ENCODE measurements at places on chromosomes 5 and 9. TPM values are rescaled to one million over a fixed set of nuclear protein-coding genes. Genes with fewer than 3 reads are reported as not detected.
A peak's percentile ranks its signal among the peaks of the same experiment; 100 is the strongest.

DNA sequence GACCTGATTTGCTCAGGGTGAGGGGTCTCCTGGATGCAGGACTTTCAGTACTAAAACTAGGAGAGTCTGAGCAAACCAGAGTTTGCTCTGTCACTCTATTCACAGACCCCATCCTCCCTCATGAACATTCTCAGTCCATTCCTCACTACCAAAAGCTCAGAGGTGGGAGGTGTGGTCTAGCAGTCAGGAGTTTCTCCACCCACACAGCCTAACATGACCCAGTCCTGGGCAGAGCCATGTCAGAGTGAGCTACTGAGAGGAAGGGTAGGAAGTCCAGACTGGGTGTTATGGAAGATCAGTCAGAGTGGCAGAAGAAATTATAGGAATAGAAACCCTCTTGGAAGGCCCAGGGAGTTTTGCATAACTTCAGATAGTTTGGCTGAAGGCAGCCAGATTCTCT, 113.3 kb upstream of the GRAMD2B start:
- no peak for DNase-seq

GRCh38 chr5:153516504-153517240, 26.2 kb downstream of the GRIA1 start:
- no peak for DNase-seq

DNA sequence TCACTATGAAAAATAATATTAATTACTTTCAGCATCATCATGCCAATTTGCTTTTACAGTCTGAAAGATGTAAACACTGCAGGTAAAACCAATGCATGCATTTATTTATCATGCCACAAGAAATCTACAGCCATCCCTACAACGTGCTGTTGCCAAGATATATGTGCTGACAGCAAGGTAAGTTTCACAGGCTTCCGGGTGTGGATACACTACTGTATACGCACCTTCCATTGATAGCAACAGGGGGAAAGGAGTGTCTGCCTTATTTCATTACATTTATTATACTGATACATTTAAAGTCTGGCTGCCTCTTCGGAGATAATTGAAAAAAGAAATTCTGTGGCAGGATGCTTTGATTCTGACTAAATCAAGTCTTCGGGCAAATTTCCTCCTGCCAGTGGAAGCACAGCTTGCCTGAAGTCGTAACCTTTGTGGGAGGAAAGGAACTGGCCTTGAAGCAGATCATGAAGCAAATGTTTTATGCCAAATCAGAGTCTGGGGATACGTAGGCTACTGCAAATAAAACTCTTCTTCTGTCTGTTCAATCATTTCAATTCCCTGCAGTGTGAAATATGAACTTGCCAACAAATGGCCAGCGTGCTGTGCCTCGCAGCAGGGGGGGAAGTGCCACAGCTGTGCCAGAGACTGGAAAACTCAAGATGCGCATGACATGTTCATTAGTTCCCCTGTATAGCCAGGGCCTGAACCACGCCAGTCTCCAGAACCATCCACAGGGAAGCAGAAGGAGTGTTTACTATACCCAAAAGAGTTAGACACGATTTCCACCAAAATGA, 268.1 kb downstream of the EFNA5 start:
- DNase-seq: no peak

NSG2 gene
- 3.1 TPM for total RNA-seq

DNA sequence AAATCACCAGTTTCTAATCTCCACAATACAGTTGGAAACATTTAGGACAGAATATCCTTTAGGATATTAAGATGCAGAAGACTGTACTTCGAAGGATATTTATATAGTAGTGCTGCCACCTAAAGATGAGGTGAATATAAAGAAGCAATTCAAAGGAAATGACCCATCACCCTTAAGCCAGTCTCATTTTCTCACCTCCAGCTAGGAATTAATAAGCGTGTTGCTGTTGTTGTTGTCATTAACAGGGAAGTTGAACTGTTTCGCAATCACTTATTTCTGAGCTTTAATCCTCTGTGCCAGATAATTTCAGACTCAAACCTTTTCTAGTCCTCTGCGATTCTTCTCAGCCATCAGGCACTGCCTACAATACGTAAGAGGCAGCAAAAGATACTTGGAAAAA, 7.8 kb upstream of the PURA start:
- DNase-seq: no peak

DNA sequence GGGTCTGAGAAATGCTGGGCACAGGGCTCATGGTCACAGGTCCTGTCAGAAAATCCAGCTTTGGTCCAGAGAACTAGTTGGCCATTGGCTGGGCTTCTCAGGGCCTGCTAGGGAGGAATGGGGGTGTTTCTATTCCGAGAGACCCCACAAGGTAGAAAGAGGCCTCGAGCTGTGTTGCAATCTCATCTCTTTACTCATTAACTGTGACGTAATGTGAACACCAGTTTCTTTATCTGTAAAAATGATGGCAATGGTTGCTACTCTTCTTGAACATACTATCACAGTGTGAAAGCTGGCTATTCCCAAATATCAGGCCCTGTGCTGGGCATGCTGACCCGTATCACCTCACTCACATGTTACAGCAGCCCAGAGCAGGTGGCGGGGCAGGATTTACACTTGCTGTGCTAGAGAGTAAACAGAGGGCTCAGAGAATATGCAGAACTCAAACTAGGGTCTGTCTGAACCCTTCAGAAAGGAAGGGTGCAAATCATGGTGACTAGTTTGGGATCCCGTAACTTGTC, 35.7 kb upstream of the SLC25A51 start:
- DNase-seq: no peak

GRCh38 chr5:35336230-35336629, 105.9 kb upstream of the PRLR start:
- DNase-seq: no peak

PPP2R2B gene
- 2.2 TPM for total RNA-seq

DNAJC21 gene
- 31.1 TPM for total RNA-seq

NADK2 gene
- total RNA-seq: 35.5 TPM

CCNI2 gene
- 0.30 TPM for total RNA-seq

IL9 gene
- not detected for total RNA-seq

- DNase-seq: no peak
Observed at GRCh38 chr5:63961125-63961597, 1.1 kb downstream of the HTR1A start.

GRCh38 chr9:112056996-112057395, 118.1 kb downstream of the SUSD1 start:
- no peak for DNase-seq

DNA sequence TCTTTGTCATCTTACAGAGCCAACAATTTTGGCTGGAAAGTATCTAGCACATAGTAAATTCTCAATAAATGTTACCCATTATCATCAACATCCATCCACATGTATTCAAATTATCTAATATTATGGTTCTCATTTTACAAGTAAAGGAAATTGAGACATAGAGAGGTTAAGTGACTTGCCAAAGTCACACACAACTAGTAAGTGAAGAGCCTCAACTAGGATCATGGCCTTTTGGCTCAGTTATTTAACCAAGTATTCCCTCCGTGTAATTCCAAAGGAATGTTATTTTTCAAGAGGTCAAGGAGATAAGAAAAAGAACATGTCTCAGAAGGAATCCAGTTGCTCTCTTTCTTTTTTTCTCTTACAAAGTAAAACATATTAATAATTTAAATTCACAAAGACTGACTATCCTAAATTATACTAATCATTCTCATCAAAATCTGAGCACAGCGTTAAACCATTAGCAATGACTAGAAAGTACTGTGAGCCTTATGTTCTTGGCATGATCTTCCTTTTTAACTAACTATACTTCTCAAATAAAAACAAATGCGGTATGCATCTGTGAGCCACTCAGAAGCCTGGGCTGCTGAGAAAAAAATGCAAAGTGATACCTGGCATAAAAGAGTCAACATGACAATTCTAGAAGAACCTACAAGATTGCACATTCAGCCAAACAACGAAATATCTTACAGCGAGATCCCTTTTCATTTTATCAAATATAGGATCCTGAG, 350.9 kb downstream of the GLIS3 start:
- peak; percentile 56 for DNase-seq

- peak; percentile 91 for DNase-seq
Observed at GRCh38 chr5:34608859-34609648, 47.1 kb upstream of the RAI14 start.

DNA sequence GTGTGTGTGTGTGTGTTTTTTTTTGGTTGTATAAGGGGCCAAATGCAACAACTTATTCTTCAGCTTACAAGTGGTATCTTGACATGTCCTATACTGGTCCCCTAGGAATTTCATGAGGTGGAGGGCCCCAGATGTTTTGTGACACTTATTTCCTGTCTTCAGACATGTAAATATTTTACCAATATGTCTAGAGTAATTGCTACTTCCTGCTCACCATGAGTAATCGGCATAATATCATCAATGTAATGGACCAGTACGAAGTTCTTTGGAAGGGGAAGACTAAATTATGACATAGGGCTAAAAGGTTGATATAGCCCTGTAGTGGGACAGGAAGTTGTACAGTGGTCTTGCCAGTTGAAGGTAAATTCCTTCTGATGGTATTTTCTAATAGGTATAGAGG, 3.7 kb upstream of the OTULIN start:
- no peak for DNase-seq

CDC20B gene
- total RNA-seq: not detected
